ENCODE measurements at places on chromosomes 12 and 14.

- no peak for DNase-seq
These were observed 3.3 kb upstream of the DCAF5 start for GRCh38 chr14:69156224-69156623.

DNA sequence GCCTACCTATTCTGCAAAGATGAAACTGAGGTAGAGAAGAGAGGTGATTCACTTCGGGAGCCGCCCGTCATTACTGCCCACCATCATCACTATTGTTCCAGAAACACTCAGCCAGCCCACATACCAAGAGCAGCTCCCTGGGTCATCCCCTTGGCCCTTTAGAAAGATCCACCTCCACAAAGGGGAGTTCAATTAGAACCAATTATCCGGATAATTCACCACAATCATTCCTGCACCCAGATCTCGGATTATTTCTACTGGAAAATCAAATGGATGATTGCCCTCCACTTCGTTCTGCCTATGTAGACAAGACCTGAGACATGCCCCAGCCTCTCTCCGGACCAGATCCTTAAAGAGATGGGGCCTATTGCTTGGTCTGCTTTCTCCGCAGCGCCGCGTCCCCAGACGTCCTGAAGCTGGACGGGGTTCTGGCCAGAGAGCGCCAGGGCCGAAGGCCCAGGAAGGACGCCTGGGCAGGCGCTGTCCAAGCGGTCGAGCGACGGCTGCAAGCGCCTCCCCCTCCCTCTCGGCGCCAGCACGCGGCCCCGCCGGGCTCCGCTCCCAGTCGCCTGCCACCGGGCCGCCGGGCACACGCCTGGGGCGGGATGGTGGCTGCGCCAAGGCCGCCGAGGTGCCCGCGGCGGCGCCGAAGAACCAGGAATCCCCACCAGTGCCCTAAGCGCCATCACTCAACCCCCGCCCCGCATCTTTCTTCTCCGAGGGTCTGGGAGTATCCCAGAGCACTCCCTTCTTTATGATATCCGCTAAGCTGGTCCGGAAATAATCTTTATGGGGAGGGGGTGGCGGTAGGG lies 1.3 kb upstream of the ASCL1 start:
- DNase-seq = no peak

GRCh38 chr12:113086249-113087164 lies 30.0 kb downstream of the DTX1 start:
- peak; percentile 68 for DNase-seq

DNA sequence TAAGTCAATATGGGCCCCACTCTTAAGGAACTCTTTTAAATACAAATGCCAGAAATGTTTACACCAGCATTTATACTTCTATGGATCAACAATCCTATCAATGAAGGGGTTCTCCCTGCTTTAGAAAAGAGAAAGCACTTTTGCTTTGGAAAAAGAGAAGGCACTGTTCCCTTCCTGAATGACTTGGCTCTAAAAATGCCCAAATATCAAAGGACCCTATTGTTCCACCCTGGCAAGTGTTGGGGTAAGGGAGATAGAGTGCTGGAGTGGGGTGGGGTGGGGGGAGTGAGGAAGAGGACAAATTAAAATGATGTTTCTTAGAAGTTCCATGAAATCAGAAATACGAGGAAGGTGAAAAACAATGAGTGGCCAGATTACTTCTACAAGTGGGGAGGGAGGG lies 131.6 kb upstream of the GRIN2B start:
- no peak for DNase-seq

GRCh38 chr14:52413729-52414408 lies 99.8 kb downstream of the PTGER2 start:
- DNase-seq = no peak

GRCh38 chr12:45587012-45587411 lies 142.5 kb upstream of the ARID2 start:
- no peak for DNase-seq

DNA sequence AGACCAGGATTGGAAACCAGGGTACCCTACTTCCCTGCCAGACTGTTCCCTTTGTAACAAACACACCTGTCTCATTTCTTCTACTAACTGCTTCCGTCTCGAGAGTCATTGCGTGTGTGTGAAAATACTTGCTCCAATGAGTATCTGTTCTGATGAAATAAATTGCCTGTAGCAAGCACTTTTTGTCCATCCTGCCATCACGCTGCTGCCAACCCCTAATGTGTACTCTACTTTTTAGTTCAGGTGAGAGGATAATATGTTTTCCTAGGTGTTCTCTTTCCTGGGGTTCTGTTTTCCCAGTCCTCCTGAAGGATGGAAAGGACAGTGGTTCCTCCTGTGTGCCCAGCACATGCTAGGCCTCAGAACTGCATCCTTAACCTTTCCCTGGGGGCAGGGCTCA lies 1.0 kb downstream of the TUNAR start:
- no peak for DNase-seq

DNA sequence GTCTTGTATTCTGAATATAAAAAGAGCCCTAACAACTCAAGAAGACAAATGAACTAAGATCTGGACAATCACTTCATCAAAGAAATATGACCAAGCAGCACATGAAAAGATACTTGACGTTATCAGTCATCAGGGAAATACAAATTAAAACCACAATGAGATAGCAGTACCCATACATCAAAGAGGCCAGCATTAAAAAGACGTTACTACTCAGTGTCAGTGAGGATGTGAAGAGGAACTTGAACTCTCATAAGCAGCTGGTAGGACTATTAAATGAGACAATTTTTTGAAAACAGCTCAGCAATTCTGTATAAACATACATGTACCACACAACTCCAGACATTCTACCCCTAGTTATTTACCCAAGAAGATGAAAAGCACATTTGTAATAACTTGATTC lies 55.9 kb downstream of the FERMT2 start:
- no peak for DNase-seq

- DNase-seq = no peak
These were observed 40.2 kb downstream of the CACNA2D4 start for GRCh38 chr12:1878214-1878613.

- DNase-seq = no peak
These were observed 7.4 kb upstream of the TMEM132C start for GRCh38 chr12:128259556-128260070.

GRCh38 chr12:1629338-1630132 lies 504 bp downstream of the WNT5B start:
- DNase-seq = no peak

GRCh38 chr14:38290601-38291188 lies 34.8 kb upstream of the CLEC14A start:
- no peak for DNase-seq

- no peak for DNase-seq
These were observed 636.1 kb downstream of the TMTC2 start for GRCh38 chr12:83322809-83323208.

GRCh38 chr12:10554756-10555481 lies 49.2 kb downstream of the EIF2S3B start:
- no peak for DNase-seq

- no peak for DNase-seq
These were observed 6.5 kb downstream of the PPP1R3E start for GRCh38 chr14:23296012-23296777.

DNA sequence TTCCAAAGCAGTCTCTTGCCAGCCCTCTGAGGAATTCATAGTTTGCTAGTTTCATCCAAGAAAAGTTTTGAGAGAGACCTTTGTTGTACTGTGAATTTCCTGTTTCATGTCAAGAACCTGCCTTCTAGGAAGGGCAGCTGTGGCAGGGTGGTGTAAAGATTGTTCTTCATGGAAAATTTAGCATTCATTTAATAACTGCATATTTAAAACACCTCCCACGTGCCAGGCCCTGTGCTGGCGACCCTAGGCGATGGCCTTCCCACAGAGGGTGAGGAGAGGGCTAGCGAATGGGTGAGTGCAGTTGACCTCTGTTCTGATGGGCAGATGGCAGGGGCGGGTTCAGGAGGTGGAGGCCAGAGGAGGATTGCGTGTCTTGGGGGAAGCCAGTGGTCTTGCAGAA lies 43.2 kb downstream of the MLXIP start:
- no peak for DNase-seq

GRCh38 chr14:69042787-69043444 lies 63.8 kb upstream of the ACTN1 start:
- DNase-seq = no peak

- no peak for DNase-seq
These were observed 103.0 kb downstream of the RIMBP2 start for GRCh38 chr12:130613131-130613530.

GRCh38 chr14:77025744-77026165 lies 2.8 kb downstream of the IRF2BPL start:
- DNase-seq = no peak

- no peak for DNase-seq
These were observed 22.1 kb downstream of the SCARB1 start for GRCh38 chr12:124841558-124841945.

DNA sequence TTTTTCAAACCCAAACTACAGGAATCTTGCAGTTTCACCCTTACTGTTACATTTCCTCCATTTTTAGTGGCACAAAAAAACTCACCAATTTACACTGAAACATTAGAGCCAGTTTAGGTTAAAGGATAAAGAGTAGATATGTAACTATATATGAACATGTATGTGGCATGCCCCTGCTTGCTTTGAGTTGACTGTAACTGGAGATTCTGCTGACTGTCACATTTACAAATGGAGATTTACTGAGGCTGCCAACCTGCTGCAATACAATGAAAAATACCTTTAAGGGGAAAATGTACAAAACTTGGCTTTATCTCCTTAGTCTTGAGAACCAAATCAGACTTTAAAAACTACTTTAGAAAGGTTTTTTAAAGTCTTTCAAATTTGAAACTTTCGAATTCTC lies 28.3 kb downstream of the STON2 start:
- DNase-seq = no peak

DNA sequence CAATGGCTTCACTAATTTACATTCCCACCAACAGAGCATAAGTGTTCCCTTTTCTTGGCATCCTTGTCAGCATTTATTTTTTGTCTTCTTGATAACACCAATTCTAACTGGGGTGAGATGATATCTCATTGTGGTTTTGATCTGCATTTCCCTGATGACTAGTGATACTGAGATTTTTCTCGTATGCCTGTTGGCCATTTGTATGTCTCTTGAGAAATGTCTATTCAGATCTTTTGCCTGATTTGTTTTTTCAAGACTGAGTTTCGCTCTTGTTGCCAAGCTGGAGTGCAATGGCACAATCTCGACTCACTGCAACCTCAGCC lies 4.7 kb upstream of the PLD4 start:
- DNase-seq = no peak

GRCh38 chr12:31494455-31494854 lies 96.5 kb downstream of the DENND5B start:
- DNase-seq = no peak

GRCh38 chr12:27987331-27987730 lies 14.8 kb upstream of the PTHLH start:
- no peak for DNase-seq

GRCh38 chr12:17550011-17550410 lies 540.0 kb downstream of the RERGL start:
- no peak for DNase-seq

DNA sequence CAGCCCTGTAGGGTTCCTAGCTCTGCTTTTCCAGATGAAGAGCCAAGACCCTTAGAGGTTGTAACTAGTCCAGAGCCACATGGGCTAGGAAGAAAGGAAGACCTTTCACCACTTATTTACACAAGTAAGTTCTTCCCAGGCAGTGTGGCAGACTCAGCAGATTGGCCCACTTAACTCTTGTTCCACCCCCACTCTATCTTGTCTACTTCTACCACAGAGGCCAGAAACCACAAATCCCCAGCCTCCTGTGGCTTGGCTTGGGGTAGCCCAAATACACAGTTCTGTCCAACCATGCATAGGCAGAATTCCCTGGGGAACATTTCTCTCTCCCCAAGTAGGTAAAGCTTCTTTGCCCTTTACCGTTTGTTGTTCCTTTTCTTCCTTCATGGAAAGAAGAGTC lies 383.5 kb downstream of the RGS6 start:
- no peak for DNase-seq

DNA sequence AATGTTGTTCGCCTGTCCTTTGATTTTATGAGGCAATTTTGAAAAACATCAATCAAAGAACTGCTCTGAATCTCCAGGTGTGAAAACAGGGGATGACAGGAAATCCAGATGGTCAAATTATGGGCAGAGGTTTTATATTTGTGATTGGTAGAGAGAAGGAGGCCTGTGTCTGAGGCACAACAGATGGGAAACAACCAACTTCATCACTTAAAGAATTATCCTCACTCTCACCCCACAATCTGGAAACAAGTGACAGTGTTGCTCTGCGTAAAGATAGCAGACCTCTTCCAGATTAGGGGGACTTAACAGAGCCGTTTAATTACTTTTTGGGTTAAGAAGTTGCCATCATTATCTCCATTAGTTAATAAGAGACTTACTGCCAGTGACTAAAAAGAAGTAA lies 64.1 kb upstream of the EGLN3 start:
- no peak for DNase-seq

GRCh38 chr12:7784701-7785100 lies 4.5 kb upstream of the NANOG start:
- DNase-seq = no peak

DNA sequence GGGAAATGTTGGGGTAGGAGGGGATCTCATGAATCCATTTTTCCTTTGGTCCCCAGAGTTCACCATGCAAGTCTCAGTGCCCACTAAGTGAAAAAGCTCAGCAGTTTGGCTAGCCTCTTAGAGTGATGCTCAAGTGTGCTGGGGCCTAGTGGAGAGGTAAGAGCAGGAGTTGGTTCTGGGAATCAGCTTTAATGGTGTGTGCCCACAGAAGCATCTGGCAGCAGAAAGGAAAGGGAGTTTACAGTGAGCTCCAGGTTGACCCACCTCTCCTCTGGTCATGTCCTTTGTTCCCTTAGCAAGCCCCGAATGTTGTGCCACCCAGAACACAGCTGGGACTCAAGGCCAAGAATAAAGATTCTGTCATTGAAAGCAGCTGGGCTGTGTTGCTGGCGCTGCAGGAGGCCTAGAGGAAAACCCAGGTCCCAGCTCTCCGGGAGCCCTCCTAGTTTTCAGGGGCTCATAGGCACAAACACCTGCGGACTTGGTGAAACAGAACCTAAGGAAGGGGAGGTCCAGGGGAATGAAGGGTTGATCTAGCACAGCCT lies 320.8 kb downstream of the ZFP36L1 start:
- DNase-seq = no peak

GRCh38 chr12:131449027-131449426 lies 261.9 kb upstream of the SFSWAP start:
- DNase-seq = no peak

GRCh38 chr14:91055016-91055415 lies 5.4 kb downstream of the RPS6KA5 start:
- no peak for DNase-seq

DNA sequence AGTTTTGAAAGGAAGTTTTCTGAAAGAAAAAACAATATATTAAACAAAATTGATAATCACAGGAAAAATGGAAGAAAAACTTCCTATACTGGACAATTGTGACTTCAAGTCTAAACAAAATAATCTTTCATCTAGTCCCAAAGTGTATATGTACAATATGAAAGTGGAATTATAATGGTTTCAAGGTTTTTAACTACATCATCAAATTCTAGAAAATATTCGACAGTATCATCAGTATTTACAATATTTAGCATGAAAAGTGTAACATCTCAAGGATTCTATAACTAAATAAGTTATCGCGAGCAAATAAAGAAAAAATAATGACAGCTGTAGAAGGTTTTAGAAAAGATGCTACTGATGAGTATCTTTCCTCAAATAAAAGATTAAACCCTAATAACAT lies 310.9 kb upstream of the LRFN5 start:
- DNase-seq = no peak

GRCh38 chr14:97921296-97921695 lies 1124.1 kb downstream of the VRK1 start:
- no peak for DNase-seq

Data from CD4-positive, alpha-beta T cell treated with Interleukin-17A for 4 hours (primary cell).